ENCODE measurements at places on chromosomes 3 and 15.
A peak's percentile ranks its signal among the peaks of the same experiment; 100 is the strongest.

- DNase-seq, result no peak
Observed at GRCh38 chr3:93992207-93992606, 12.3 kb downstream of the ARL13B start.

DNA sequence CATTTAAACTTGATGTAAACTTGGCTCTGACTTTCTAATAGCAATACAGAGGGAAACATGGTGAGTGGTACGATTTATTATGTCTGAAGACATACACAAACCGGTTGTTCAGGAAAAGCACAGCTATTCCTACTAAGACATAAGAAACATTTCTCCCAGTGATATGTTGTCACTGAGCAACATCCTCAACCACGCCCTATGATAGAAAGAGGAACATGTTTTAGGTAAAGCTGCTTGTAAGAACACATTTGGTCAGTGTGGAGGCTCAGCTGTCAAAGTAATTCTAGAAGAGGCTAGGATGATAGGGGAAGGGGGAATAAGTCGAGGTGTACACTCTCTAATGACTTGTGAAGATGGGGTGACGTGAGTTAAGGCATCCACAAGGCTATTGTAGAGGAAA is 42.7 kb upstream of the B3GNT5 start:
- peak; percentile 20 for DNase-seq

GRCh38 chr3:71063773-71064290 is 519.7 kb downstream of the FOXP1 start:
- peak; percentile 50 for DNase-seq

DNA sequence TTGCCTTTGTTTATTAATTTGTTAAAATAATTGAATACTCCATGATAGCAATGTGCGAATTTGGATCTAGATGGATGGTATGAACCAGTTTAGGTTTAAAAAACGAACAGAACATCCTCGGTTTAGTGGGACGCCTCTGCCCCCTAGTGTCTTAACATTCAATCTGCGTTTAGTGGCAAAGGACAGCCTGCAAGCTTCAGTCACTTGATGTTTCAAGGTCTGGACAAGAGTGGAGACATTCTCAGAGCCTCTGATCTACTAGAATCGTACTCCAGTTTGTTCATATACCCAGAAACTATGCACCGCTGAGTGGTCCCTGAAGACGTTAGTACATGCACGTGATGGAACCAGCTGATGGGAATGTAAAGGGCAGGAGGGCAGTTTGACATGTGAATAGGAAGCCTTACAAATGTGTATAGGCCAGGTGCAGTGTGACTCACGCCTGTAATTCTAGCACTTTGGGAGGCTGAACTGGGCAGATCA is 17.8 kb upstream of the ATP13A4 start:
- DNase-seq, result peak; percentile 76

DNA sequence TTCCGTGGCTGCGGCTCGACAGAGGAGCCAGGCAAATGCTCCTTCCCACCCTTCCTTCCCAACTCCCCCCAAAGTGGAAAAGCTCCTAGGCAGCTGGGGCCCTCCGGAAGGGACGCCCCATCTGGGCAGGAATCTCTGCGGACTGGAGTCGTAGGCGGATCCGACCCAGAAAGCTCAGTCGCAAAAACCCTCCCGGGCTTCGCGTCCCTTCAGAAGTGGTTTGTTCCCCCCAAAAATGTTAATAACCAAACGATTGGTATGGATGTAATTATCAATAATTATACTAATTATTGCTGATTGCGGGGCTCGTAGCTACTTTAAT is 3.8 kb downstream of the RNU6-1 start:
- DNase-seq, result no peak

DNA sequence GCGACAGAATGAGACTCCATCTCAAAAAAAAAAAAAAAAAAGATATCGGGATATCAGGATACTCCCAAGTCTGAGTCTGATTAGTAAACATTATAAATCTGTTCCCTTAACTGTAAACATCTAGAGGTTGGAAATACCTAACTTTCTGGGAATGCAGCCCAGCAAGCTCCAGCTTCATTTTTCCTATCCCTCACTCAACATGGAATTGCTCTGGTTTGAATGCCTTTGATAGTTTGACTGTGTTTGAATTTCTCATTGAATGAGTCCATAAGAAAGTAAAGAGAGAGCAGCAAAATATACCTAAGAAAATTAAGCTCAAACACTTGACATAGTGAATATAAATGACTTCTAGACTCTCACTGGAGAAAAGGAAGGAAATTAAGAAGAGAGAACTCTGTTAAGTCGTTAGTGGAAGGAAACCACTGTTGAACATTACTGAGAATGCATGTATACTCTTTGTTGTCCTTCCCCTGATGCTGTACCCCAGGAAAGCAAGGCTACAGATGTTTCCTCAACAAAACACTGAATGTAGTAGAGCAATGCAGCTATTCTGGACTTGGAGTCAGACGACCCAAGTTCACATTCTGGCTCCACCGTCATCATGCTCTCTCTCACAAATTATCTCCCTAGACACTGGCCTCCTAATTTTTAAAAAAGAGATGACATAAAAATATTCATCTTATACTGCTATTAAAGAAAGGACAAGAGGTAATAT is 62.4 kb downstream of the CD200 start:
- no peak for DNase-seq

DNA sequence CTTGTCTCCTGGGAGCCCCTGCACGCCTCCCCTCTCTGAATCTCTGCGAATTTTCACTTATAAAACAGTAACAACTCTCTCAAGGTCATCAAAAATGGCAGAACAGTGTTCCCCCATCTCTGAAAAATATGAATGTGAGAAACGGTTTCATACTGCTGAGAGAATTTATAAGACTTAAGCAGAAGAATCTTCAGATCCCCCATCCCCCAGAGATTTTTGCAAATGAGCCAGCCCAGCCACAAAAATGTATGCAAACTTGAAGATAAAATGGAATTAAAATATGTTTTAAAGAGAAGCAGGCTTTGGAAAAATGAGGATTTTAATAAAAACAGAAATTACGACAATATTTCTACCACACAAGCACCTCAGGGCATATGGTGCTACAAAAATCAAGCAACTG is 173.0 kb downstream of the STT3B start:
- no peak for DNase-seq

DNA sequence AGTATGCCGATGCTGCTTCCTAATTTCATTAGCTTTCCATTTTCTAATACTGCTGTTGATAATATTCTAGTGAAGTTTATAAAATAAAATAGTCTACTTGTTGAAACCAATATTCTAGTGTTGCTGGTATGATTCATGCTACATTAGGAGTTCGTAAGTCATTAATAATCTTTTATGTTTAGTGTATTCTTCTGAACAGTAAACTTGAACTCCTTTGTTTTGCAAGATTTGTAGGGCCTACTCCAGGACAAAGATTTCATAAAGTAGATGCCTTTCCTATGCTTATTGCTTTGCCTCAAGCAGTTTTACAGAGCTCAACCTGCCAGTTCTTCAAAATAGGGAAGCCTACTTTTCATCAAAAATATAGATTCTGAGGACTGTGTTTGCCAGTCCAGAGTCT is 111.5 kb downstream of the RSRC1 start:
- no peak for DNase-seq

GRCh38 chr3:72664184-72664975 is 183.9 kb downstream of the SHQ1 start:
- DNase-seq, result no peak

DNA sequence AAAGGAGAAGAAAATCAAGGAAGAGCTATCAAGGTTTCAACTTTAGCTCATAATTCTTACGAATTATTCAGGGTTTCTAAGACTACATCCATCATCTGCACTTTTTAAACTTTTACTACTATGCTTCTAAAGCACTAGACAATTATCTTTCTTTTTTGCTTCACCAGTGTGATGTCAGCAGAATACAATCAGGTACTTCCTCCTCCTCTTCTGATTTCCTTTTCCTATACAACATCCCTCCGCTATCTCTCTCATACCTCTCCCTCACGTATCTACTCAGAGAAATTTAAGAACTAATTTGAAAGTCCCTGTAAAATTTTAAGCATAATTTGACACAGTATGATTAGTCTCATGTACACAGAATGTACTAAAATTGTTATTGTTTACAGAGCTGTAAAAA is 47.3 kb upstream of the USP50 start:
- no peak for DNase-seq

GRCh38 chr3:180018543-180018942 is 18.2 kb downstream of the PEX5L start:
- no peak for DNase-seq

- peak; percentile 27 for DNase-seq
Observed at GRCh38 chr15:74799255-74799855, 13.3 kb upstream of the LMAN1L start.
